Ovary (tissue), 10 donors: ENCODE measurements at places on chromosomes 7 and 10.
A peak's percentile ranks its signal among the peaks of the same experiment; 100 is the strongest.

- DNase-seq, result no peak
These were observed 94.0 kb downstream of the GRK5 start for GRCh38 chr10:119301397-119301796.

- peak; percentile 11 for DNase-seq
These were observed 91.5 kb downstream of the GSDME start for GRCh38 chr7:24665564-24666294.

DNA sequence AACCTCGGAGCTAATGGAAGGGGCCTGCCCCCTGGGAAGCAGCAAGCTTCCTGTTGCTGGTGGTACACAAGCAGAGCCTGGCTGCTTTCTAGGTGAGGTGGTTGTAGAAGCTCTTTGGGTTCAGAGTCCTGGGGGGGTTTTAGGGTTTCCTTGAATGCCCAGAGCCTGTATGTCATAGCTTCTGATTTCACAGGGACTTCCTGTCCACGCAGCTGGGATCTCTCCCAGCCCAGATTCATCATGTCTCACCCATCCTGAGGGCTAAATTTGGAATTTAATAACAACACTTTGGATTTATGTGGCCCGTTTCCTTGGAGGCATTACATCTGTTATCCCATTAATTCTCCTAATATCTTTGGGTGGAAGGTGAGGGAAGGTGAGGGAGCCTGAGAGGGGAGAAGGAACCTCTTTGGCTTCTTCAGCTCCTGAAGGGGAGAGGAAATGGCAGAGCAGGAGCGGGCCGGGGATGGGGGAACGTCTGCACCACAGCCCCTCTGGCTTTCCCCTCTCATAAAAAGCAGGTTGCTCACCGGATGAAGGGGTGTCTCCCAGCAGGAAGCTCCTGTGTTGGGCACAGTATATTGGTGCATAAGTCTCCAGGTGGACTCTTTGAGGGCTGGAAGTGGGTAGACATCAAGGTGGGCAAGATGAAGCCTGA, 19.7 kb downstream of the RPS24 start:
- peak; percentile 7 for DNase-seq

DNA sequence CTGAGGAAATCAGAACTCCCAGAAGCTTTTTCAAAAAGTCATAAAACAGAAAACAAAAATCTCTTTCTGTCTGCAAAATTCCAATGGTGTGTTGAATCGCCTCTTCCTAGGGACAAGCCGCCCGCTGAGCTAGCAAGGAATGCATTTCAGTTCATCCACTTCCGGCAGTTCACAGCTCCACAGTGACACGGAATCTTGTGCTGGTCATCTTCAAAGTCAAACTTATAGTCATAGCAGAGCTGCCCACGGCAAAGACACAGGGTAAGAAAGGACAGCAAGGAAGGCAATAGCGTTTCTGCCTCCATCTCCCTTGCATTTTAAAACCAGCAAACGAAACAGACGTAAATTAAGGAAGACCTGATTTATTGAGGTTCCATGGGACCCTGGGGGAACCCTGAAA, 111.2 kb downstream of the GALNT11 start:
- DNase-seq, result no peak

- DNase-seq, result no peak
These were observed 132.9 kb downstream of the BAMBI start for GRCh38 chr10:28810057-28810870.

DNA sequence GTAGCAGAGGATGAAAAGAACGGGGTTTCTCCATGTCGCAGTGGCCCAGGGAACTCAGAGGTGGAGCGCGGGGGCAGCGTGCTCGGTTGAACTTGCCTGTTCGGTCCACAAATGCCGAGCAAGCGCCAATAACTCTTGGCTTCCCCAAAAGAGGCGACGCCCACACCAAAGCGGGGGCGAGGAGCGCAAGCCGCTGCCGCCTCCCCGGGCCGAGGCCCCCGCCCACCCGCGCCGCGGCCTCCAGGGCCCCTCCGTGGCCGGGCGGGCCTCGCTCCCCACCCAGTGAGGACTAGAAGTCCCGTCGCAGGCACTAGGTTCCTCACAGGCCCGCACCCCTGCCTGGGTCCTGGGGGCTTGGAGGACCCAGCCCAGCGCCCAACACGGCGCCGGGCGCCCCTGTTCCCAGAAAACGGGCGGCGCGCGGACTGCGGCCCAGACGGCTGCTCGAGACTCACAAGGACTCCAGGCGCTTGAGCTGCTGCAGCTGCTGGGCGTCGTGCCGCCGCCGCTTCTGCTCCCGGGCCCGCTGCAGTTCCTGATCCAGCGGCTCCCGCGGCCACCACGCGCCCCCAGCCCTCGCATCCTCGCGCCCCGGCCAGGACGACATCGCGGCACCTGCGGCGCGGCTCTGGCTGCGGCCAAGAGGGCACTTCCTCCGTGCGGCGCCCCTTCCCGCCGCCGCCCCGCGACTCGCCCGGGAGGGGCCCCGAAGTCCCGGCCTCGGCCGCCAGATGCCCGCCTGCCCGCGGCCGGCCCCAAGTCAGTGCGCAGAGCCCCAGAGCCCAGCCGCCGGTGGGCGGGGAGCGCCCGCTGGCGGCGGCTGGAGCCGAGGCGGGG, 14.6 kb upstream of the FKBP9 start:
- peak; percentile 79 for DNase-seq

DNA sequence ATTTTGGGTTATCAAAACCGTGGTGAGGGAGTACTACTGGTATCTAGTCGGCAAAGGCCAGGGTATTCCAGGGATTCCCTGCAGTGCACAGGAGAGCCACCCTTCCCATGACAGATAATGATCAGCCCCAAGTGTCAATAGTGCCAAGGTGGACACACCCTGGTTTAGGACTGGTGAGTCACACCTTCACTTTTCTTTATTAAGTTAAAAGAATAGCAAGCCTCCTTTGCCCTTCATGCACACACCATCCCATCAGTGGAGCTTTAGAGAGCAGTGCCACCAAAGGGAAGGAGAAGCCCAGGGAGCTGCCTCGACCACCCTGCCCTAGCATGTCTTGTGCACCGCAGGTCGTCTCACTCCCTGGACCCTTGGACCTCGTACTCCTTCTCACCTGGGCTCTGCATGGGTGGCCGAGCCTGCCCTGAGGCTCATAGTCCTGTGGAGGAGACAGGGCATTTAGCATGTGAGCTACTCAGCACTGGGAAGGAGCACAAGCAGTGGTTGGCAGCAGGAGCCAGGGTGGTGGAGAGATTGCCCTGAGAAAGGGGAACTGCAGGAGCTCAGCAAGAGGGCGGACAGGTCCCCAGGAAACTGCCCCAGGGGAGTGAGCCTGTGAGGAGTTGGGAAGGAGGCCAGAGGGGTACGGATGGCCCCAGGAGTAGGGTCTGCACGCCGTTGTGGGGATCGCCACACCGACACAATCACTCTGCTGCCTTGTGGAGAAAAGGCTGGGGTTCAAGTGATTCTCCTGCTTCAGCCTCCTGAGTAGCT, 17.4 kb downstream of the UBE2D4 start:
- no peak for DNase-seq

- peak; percentile 97 for DNase-seq
These were observed 14.4 kb downstream of the DENND2A start for GRCh38 chr7:140625908-140626868.

DNA sequence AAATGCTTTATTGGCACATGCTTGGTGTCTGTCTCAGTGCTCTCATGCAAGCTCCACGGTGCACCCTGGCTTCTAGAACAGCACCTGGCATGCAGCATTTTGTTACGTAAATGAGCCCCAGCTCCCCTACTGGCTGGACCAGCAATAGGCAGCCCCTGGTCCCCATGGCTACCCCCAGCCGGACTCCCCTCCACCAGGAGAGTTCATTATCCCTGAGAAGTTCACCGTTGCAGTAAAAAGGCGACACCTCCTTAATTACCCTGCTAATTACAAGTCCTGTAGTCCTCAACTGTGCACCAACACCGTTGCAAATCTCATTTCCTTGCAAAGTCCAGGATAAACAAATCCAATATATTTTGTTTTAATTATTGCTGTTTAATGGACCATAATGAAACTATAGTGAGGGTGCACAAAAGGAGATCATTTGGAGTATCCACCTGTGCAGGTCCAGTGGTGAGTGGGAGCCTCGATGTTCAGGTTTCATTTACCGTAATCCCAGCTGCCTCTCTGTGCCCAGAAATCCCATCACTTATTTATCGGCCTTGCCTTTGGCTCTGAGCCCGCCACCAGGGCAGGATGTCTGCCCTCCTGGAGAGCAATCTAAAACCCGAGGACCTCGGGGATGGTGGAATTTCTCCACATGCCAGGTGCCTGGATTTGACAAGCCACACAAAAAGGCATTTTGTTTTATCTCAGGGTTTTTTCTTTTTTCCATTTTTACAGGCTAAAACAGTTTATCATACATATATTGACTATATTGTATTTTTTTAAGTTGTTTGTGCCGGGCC, 12.8 kb upstream of the DRGX start:
- no peak for DNase-seq

DNA sequence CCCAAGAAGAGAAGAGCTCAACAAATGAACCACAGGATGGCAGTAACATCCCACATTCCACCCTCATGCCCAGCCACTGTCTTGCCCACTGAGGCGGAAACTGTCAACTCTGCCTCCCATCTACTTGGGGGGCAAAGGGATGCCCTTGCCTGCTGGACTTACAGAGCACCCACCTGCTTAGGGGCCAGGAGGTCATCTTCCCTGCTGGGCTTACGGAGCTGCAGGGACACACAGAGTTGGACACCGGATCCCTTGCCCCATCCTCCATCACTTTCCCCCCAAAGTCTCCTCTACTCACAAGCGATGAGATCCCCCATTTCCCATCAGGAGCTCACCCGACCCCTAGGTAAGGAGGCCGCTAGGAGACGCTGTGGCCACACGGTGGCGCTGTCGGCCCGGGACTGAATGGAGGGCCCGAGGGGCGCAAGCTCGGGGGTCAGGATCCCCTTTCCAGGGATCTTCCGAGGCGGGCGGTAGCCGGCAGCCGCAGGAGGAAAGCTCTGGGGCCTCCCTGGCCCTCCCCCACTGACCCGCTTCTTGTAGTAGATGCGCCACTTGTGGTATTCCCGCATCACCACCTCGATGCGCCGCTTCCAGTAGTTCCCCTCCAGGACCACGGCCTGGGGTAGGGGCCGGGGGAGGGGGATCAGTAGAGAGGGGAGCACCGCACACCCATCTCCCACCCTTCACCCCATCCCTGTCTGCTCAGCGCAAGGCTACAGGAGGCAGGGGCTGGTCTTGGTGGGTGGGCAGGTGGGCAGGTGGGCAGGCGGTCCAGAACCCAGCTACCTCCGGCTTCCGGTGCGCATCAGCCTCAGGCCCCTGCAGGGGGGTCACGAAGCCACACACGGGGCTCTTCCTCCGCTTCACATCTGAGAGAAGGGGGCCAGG, 17.3 kb downstream of the MLXIPL start:
- DNase-seq, result peak; percentile 70

DNA sequence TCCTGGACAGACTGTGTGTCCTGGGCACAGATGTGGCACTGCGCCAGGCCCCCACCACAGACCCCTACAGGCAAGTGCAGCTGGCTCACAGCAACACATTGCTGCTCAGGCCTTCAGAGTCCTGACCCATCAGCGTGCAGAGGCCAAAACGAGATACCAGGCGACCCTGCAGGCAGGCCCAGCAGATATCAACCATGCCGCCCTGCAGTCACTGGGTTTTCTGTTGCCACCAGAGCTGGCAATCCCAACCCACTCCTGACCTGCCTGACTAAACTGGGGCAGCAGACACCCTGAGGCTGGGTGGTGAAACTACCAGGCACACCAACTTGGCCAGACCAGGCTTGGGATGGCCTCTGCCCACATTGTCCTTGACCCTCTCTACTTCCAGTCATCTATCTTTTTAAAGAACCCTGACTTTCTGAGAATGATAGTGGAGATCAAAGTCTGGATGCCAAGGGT, 20.3 kb downstream of the ZCCHC24 start:
- DNase-seq, result no peak

GRCh38 chr10:1354809-1355710, 298.9 kb downstream of the WDR37 start:
- DNase-seq, result no peak

DNA sequence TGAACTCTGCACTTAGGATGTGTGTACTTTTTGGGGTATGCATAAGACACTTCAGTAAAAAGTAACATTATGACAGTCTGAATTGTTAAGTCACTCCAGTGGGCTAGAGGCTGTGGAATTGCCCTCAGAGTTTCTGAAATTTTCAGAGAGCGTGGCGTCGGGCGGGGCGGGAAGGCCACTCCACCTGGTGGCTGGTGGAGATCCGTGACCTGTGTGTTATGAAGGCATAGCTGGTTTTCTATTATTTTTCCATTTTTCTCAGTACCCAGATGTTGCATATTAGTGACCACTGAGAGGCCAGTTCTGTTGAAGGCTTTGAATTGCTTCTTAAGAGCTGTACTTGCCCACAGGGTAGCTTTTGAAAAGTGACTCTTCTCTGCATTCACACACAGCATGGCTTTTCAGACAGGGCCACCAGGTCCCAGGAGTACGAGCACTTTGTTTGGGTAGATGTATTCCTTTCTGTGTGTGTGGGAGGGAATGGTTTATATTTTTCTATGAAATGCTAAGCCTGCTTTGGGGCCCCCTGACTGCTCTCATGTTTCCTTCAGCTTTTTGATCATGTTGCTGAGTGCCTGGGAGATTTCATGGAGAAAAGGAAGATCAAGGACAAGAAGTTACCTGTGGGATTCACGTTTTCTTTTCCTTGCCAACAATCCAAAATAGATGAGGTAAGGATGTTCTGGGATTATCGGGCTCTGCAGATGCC, 52.3 kb downstream of the TACR2 start:
- no peak for DNase-seq

DNA sequence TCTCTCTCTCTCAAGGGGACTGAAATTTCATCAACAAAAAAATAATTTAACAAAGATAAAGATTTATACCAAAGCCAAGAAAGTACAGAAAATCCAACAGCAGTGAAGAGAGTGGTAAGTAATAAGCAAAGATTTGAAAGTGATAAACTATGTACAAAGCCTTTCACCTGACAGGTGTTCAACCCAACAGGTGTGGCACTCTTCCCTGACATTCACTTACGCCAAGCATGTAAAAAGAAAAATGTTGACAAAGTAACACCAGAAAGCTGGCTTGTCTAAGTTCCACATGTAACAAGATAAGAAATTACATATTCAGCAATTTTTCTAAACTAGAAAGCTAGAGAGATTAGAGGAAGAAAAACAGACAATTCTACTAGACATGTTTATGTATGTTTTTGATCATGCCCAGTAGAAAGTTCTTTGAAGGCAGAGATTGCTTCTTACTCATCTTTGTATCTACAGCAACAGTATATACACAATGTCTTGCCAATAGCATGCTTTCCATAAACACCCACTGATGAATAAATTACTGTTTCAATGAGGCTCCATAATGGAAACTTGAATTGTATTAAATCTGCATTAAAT, 468.5 kb downstream of the PARD3 start:
- no peak for DNase-seq
